Spleen (tissue), 13 donors: ENCODE measurements at places on chromosomes 12 and 14.

DNA sequence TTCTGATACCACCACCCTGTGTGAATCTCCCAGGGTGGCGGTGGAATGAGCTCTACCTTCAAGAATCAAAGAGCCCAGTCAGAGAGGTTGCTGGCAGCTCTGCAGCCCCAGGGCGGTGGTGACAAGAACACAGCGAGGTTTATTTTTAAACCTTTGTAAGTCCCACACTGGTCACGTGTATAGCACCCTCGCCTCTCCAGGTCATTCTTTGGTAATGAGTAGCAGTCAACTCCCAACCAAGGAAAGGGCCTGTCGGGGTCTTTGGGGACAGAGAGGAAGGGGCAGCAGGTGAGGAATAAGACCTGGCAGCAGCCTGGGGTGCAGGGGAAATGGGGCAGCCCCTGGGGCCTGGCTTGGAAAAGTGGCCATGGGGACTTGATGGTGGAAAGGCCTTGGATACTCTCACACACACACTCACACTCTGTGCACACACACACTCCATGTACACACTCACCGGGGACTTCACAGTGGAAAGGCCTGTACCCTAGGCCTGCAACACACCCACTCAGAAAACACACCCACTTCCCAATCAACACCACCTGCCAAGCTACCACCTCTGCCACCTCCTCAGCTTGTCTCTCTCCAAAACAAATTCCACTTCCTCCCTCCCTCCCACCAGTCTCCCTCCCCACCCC lies 178.6 kb downstream of the DPF3 start:
- DNase-seq = no peak

- DNase-seq = no peak
Measured at GRCh38 chr14:98623788-98624415, 648.1 kb downstream of the BCL11B start.

GRCh38 chr12:42097971-42098370 lies 46.7 kb downstream of the GXYLT1 start:
- DNase-seq = no peak

DNA sequence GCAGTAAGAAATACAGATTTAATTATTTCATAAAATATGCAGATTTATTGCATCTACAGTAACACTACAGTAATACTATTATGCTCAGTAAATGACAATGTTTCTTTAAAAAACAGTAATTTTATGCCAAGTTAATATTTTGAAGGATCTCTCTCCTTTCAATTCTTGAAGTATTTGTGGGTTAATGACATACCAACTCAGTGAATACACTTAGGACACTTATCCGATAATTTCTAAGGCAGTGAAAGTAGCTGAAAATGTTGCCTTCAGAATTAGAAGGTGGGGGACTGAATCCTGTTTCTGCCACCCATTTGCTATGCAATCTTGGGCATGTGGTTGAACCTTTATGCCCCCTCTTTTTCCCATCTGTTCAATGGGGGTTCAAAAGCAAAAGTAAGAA lies 24.8 kb upstream of the IFNG-AS1 start:
- DNase-seq = no peak

DNA sequence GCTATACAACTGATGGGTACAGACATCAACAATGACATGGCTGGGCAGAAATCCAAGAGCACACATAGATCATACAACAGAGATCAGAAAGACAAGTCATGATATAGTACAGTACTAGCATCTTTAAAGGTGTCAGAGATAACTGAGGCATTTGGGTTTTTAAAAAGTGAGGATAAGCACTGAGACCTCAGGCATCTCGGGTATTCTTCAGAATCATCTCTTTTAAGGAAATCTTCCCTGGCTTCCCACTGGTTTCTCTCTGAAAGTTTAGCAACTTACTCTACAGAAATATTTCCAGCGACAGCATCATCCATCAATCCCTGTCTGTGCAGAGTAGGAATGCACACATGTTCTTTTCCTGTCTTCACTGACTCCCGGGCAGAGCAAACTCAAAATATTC lies 93.2 kb upstream of the PARP11 start:
- no peak for DNase-seq

- DNase-seq = no peak
Measured at GRCh38 chr12:64740646-64741045, 18.6 kb downstream of the GNS start.

- DNase-seq = no peak
Measured at GRCh38 chr12:78306236-78306635, 475.5 kb downstream of the NAV3 start.

DNA sequence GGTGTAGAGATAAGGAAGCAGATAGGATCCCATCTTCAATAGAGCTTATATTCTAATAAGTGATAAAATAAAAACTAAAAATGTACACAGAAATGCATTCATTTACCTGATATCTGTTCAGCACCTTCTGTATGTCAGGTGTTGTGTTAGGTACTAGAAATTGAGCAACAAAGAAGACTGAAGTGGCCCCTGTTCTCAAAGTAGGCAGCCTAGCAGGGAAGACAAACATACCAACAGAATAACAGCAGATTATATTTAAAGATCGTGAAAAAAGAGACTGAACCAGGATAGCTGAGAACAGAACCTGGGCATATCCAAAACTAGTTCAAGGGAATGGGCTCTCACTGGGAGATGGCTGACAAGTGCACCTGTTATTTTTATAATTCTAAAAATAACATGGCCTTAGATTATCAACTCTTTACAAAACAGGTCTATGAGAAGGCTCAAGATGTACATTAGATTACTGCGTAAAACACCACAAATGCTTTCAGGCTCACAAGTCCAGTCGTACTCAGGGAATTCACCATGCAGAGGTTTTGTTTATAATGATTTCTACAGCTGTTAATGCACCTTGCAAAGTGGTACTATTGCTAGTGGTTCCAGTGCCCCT lies 16.4 kb downstream of the ANO6 start:
- DNase-seq = no peak

DNA sequence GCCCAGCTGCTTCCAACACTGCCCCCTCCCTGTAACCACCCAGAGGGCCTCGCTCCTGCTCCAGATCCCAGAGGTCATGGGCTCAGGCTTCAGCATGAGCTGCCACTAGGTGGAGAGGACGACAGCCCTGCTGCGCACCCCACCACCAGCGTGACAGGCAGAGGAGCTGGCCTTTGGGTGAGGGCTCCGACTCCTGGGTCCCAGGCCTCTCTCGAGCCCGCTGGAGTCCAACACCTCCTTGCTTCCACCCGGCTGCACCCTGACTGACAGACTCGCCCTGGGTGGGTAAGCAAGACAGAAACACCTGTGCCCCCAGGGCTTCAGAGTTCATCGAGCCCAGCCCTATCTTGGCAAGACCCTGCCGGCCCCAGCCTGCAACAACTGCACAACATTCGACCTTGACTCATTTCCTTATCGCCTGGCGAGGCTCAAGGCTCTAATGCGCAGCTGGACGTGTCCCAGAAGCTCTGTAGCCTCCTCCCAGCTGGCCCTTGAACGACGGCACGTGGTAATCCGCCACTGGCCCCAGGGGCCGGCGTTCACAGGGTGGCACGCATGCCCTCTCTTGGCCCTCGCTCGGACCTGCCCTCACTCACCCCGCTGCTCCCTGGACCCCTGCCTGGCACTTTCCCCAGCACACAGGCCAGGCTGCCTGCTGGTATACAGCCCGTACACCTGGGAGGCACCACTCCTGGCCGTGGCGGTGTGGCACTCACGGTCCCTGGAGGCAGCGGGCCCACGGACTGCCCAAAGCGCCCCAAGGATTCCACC lies 28.0 kb downstream of the VPS37B start:
- DNase-seq = peak; percentile 83

GRCh38 chr12:107448198-107448597 lies 237.4 kb upstream of the PWP1 start:
- peak; percentile 47 for DNase-seq

- no peak for DNase-seq
Measured at GRCh38 chr14:71371711-71372396, 464.6 kb downstream of the PCNX1 start.

DNA sequence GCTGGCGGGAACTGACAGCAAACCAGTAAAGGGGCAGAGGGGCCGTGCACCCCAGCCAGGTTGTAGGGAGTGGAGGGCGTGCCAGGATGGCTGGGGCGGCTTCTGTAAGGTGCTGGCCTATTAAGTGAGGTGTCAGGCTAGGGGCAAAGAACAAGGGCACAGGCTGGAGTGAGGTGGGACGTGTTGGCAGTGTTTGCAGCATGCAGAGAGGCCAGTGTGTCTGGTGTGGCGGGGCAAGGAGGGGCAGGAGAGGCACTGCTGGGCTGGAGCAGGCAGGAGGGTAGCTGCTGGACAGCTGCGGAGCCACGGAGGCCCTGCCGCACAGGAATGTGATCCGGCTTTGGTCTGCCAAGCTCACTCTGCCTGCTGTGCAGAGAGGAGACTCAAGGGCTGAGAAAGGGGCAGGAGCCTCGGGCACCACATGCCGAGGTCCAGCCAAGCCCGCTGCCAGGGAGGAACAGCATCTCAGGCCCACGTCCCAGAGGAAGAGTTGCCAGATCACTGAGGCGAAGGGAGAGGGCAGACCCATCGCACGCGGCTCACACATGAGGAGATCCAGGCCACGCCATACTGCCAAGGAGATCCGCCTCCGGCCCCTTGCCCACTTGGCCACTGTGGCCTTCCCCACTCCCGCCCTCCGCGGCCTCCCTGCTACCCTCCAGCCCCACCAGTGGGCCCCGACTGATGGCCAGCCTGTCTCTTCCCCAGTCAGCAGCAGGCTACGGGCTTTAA lies 46.8 kb downstream of the AMN start:
- DNase-seq = peak; percentile 63
